ENCODE measurements at places on chromosomes 6 and 20. TPM values are rescaled to one million over a fixed set of nuclear protein-coding genes. Genes with fewer than 3 reads are reported as not detected.

DNA sequence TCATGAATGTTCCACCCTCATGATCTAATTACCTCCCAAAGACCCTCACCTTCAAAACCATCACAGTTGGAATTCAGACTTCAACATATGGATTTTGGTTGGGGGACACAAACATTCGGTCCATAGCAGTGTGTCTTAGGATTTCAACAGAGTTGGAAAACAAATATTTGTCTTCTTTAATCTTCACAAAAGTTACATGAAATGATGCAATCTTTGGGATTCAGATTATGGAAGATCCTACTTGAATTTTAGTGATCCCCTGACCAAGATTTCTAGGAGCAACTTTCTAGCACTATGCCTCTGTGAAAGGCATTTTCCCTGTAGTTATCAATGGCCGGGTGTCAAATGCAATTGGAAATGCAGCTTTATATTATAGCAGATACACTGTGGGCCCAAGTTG lies 86.5 kb downstream of the TRMT11 start:
- H3K4me3 ChIP-seq: no peak overlapping the region
- H3K4me1 ChIP-seq: peaks cover 7% of the 10 kb centered on the region
- no peaks in the 10 kb centered on the region for H3K36me3 ChIP-seq
- no peaks in the 10 kb centered on the region for H3K27me3 ChIP-seq
- DNase-seq: no peak

DNA sequence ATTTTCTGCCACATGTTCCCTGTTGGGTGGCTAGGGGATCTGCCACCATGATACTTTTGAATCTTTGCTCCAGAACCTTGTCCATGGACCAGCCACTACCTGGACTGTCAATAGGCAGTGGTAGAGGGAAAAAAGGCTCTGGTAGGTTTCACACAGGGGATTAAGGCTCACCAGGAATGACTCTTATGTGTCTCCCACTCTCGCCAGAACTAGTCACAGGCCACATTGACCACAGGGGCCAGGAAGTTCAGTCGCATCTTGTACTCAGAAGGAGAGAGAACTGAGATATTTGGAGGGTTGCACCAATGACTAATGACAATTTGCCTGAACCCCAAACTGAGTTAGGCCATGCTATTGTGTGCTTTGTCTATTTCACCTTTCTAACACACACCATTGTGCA lies 23.6 kb upstream of the APCDD1L start:
- H3K27me3 ChIP-seq: no peaks in the 10 kb centered on the region
- DNase-seq: no peak
- no peaks in the 10 kb centered on the region for H3K36me3 ChIP-seq
- no peaks in the 10 kb centered on the region for H3K4me1 ChIP-seq
- H3K4me3 ChIP-seq: no peak overlapping the region

DNA sequence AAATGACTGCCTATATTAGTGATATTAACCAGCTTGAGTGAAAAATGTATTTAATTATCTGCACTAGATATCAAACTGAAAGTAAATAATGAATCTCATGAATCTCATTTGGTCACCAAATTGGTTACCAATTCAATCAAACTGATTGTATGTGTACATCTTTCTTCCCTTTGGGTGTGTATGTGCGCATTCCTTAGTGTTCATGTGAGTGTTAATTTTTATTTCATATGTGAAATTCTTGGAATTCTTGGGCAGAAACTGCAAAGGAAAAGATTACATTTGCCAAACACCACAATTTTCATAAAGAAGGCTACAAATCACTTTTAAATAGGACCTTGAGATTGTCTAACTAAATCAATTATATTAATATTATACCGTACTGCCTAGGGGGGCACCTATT lies 648.4 kb upstream of the MARCKS start:
- H3K4me1 ChIP-seq: no peaks in the 10 kb centered on the region
- no peak overlapping the region for H3K27ac ChIP-seq
- no peak for DNase-seq
- H3K36me3 ChIP-seq: no peaks in the 10 kb centered on the region
- no peaks in the 10 kb centered on the region for H3K27me3 ChIP-seq
- no peak overlapping the region for H3K4me3 ChIP-seq

DNA sequence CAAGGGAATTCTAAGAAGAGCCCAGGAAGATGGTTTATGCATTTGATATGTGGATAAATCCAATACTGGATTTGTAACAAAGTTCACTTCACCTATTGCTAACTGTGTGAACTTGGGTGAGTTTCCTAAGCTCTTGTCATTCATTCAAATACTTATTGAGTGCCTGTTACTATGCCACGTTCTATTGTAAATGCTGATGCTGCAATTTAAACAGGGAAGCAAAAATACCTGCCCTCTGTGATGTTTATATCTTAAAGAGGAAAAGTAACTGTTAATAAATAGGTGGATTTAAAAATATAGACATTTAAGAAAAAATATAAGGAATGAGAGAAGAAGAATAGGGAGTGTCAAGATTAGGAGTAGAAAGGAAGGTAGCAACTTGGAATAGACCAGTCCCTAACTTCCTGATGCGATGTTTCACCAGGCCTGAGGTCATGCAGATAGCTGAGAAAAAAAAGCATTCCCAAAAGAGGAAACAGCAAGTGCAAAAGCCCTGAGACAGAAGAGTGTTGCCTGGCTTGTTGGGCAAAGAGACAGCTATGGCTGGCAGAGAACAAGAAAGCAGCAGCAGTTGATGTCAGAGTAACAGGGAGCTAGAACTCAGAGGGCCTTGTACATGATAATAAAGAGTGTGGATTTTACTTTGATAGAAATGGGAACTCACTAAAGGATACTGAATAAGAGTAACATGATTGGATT lies 54.3 kb upstream of the TCF21 start:
- DNase-seq: no peak
- H3K36me3 ChIP-seq: no peaks in the 10 kb centered on the region
- no peaks in the 10 kb centered on the region for H3K27me3 ChIP-seq
- no peak overlapping the region for H3K27ac ChIP-seq

DNA sequence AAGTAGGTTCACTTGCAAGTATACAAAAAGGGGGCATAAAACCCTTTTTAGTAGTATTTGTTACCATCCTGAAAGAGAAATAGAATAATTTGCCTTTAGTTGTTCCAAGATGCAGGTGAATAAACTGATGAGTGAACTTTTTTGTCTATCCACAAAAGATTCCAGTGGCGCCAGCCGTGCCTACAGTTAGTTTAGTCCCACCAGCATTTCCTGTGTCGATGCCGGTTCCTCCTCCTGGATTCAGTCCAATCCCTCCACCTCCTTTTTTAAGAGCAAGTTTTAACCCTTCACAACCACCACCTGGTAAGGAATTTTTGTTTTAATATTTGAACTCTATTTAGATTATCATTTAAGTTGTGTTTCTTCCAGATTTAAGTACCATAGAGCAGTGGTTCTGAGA lies 90.9 kb downstream of the SCAF8 start:
- H3K4me1 ChIP-seq: no peaks in the 10 kb centered on the region
- H3K4me3 ChIP-seq: no peak overlapping the region
- no peak overlapping the region for H3K27ac ChIP-seq
- H3K36me3 ChIP-seq: peaks cover 31% of the 10 kb centered on the region

- no peaks in the 10 kb centered on the region for H3K36me3 ChIP-seq
- H3K4me3 ChIP-seq: no peak overlapping the region
- no peak for DNase-seq
- no peaks in the 10 kb centered on the region for H3K27me3 ChIP-seq
- no peak overlapping the region for H3K27ac ChIP-seq
Measured at GRCh38 chr6:8825726-8826125, 390.4 kb upstream of the SLC35B3 start.

GRCh38 chr20:62485062-62485700 lies 9.4 kb upstream of the GATA5 start:
- peak; percentile 76 for DNase-seq
- no peaks in the 10 kb centered on the region for H3K27me3 ChIP-seq
- H3K27ac ChIP-seq: peak overlapping the region; percentile 55
- H3K36me3 ChIP-seq: no peaks in the 10 kb centered on the region
- H3K4me1 ChIP-seq: peaks cover 46% of the 10 kb centered on the region

- H3K27ac ChIP-seq: no peak overlapping the region
- no peaks in the 10 kb centered on the region for H3K4me1 ChIP-seq
- no peak overlapping the region for H3K4me3 ChIP-seq
- no peaks in the 10 kb centered on the region for H3K36me3 ChIP-seq
Measured at GRCh38 chr6:32371229-32371628, 474 bp downstream of the TSBP1 start.

DNA sequence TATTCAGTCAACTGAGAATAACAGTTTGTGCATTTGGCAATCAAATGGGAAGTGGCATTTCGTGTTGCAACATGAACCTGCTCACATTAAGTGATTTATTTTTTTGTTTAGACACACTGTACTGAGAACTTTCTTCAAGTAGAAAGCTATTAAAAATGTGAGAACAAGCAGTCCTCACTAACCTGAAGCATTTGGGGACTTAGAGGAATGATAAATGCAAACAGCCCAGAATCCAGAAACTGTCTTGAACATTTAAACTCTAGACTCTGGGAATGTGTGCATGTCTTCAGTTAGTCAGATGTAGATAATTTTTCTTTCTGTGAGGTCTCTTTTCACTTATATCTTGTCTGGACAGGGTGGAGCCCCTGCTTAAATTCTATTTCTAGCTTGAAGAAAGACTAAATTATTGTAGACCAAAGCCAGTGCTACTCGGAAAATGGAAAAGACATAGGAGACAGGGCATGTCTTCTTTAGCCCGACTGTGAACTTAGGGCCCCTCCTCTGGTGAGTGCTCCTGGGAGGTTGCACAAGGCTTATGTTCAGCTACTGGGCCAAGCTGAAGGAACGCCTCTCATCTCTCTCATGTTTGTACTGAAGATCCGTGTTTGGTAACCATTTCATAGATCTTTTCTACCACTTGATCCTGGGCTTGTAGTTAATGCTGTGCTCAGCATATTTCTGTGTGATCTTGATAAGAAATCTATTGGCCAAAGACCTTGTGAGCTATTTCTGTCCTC lies 70.1 kb downstream of the SLX4IP start:
- no peaks in the 10 kb centered on the region for H3K27me3 ChIP-seq
- no peaks in the 10 kb centered on the region for H3K36me3 ChIP-seq
- no peak overlapping the region for H3K4me3 ChIP-seq

- H3K27ac ChIP-seq: no peak overlapping the region
- no peaks in the 10 kb centered on the region for H3K36me3 ChIP-seq
- no peaks in the 10 kb centered on the region for H3K4me1 ChIP-seq
- DNase-seq: no peak
Measured at GRCh38 chr6:42378536-42378935, 73.2 kb downstream of the TRERF1 start.

DNA sequence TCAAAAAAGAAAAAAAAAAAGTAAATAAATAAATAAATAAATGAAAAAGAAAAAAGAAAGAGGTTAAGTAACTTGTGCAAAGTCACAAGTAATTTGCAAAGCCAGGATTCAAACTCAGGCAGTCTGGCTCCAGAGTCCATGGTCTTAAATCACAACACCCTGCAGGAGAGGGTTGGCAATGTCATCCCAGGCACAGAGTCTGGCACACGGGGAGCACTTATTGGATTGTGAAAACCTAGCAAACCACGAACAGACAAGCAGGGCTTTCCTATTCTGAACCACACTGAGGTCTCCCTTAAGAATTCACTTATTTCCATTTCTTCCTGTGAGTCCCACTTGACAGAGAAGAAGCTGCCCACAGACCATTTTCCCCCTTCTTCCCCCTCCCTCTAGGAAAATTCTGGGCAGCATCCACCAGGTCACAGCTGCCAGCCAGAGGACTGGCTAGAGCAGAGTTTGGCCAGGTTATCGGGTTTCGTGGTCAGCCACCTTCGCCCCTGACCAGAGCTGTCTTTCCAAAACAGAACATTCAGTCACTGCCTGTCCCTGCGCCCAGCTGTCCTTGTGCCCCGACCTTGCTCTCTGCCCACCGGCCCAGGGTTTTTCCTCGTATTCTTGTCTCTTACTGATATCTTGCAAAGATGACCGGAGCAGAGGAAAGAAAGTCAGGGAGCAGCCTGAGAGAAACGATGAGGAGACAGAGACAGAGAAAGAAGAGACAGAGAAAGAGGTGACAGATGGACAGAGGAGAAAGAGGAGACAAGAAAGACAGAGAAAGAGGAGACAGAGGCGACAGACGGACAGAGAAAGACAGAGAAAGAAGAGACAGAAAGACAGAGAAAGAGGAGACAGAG lies 106.4 kb upstream of the PTPN1 start:
- H3K4me3 ChIP-seq: no peak overlapping the region
- no peaks in the 10 kb centered on the region for H3K27me3 ChIP-seq
- H3K4me1 ChIP-seq: peaks cover 52% of the 10 kb centered on the region
- H3K27ac ChIP-seq: peak overlapping the region; percentile 88
- no peaks in the 10 kb centered on the region for H3K36me3 ChIP-seq

- H3K27me3 ChIP-seq: no peaks in the 10 kb centered on the region
- DNase-seq: no peak
- H3K27ac ChIP-seq: no peak overlapping the region
- no peaks in the 10 kb centered on the region for H3K36me3 ChIP-seq
- peaks cover 14% of the 10 kb centered on the region for H3K4me1 ChIP-seq
Measured at GRCh38 chr20:10465135-10465534, 30.0 kb downstream of the SLX4IP start.

DNA sequence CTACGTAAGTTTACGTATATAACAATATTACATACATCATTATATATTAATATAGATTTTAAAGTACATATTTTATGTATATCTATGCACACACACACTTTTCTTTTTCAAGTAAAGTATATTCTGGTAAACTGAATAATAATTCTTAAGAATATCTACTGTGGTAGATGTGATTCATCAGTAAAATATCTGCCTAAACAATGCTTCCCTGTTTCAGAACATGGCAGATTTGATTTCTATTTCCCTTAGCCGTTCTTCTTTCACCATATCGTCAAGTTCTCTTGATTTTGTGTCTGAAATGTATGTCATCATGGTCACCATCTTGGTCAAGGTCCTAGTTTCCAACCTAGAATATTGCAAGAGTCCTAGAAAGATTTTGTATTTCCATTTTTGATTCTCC lies 195.6 kb downstream of the HDGFL1 start:
- no peak overlapping the region for H3K27ac ChIP-seq
- H3K27me3 ChIP-seq: no peaks in the 10 kb centered on the region
- no peaks in the 10 kb centered on the region for H3K36me3 ChIP-seq
- H3K4me1 ChIP-seq: no peaks in the 10 kb centered on the region
- DNase-seq: no peak

- no peak for DNase-seq
- H3K4me3 ChIP-seq: no peak overlapping the region
- H3K27me3 ChIP-seq: no peaks in the 10 kb centered on the region
- H3K4me1 ChIP-seq: no peaks in the 10 kb centered on the region
Measured at GRCh38 chr6:14841901-14842421, 403.9 kb upstream of the JARID2 start.

- H3K36me3 ChIP-seq: no peaks in the 10 kb centered on the region
- H3K4me3 ChIP-seq: no peak overlapping the region
- no peak overlapping the region for H3K27ac ChIP-seq
- H3K27me3 ChIP-seq: no peaks in the 10 kb centered on the region
Measured at GRCh38 chr6:156984178-156984738, 207.1 kb downstream of the ARID1B start.

- H3K4me3 ChIP-seq: no peak overlapping the region
- H3K36me3 ChIP-seq: peaks cover 11% of the 10 kb centered on the region
- H3K4me1 ChIP-seq: no peaks in the 10 kb centered on the region
- H3K27me3 ChIP-seq: no peaks in the 10 kb centered on the region
- DNase-seq: no peak
Measured at GRCh38 chr6:170371588-170371987, 65.0 kb downstream of the FAM120B start.

BMP7 gene
- 6.7 TPM for total RNA-seq

MOXD1 gene
- 66.3 TPM for total RNA-seq

SEMG1 gene
- not detected for total RNA-seq

SNAI1 gene
- 0.28 TPM for total RNA-seq

CCN5 gene
- total RNA-seq: 62.0 TPM

OPRL1 gene
- total RNA-seq: 3.7 TPM

ECHDC1 gene
- 36.2 TPM for total RNA-seq

MYH7B gene
- 0.20 TPM for total RNA-seq

LSM14B gene
- total RNA-seq: 34.8 TPM

ADAM33 gene
- total RNA-seq: 0.43 TPM

CD93 gene
- 71.7 TPM for total RNA-seq

PPP1R14C gene
- total RNA-seq: not detected

RNF39 gene
- total RNA-seq: not detected

Measured in adrenal gland (tissue), 19 donors.